A375 (cell line): ENCODE measurements at places on chromosomes 2 and 18. TPM values are rescaled to one million over a fixed set of nuclear protein-coding genes. Genes with fewer than 3 reads are reported as not detected.

MC5R gene
- 0.15 and 0.32 TPM in 2 replicates for total RNA-seq

SPHKAP gene
- not detected in 2 replicates for total RNA-seq

LYPD6B gene
- 1.2 TPM in 1 of 2 replicates, not detected in the other for total RNA-seq

UGT1A7 gene
- total RNA-seq = not detected in 2 replicates

POTEC gene
- 0.88 and 0.91 TPM in 2 replicates for total RNA-seq

DYSF gene
- total RNA-seq = 1.0 and 1.7 TPM in 2 replicates

CDCA7 gene
- 33.2 and 39.7 TPM in 2 replicates for total RNA-seq

FBXO41 gene
- total RNA-seq = 4.3 and 6.4 TPM in 2 replicates

BABAM2 gene
- total RNA-seq = 22.6 and 28.6 TPM in 2 replicates

FAM237A gene
- not detected in 2 replicates for total RNA-seq

ABHD1 gene
- total RNA-seq = 0.30 and 0.53 TPM in 2 replicates

ASTL gene
- total RNA-seq = not detected in 2 replicates

ZC3H8 gene
- 19.0 and 26.0 TPM in 2 replicates for total RNA-seq

PDCD1 gene
- not detected in 2 replicates for total RNA-seq

TXNL4A gene
- 68.0 and 75.9 TPM in 2 replicates for total RNA-seq

TGOLN2 gene
- 93.8 and 94.8 TPM in 2 replicates for total RNA-seq

INHA gene
- 0.83 and 1.7 TPM in 2 replicates for total RNA-seq

MPP4 gene
- 9.0 and 15.0 TPM in 2 replicates for total RNA-seq

CTNNA2 gene
- total RNA-seq = not detected in 2 replicates

RAB6C gene
- 0.05 TPM in 1 of 2 replicates, not detected in the other for total RNA-seq

SLC40A1 gene
- total RNA-seq = 0.42 TPM in 1 of 2 replicates, not detected in the other

RFX8 gene
- total RNA-seq = not detected in 2 replicates

RAX gene
- not detected in 2 replicates for total RNA-seq

CD8B gene
- not detected in 2 replicates for total RNA-seq

TRAPPC8 gene
- 9.5 and 14.9 TPM in 2 replicates for total RNA-seq

ITGA4 gene
- total RNA-seq = 30.0 and 31.6 TPM in 2 replicates

CCDC178 gene
- not detected in 2 replicates for total RNA-seq

IL36A gene
- not detected in 2 replicates for total RNA-seq

NEDD4L gene
- 108 and 109 TPM in 2 replicates for total RNA-seq

SDC1 gene
- total RNA-seq = 31.4 and 35.3 TPM in 2 replicates

DIS3L2 gene
- 21.4 and 28.1 TPM in 2 replicates for total RNA-seq

MLPH gene
- 24.7 and 25.0 TPM in 2 replicates for total RNA-seq

HTR2B gene
- not detected in 2 replicates for total RNA-seq

LBX2 gene
- total RNA-seq = 16.3 and 18.1 TPM in 2 replicates
